CD4-positive, alpha-beta T cell treated with Interleukin-15 for 1 hour (primary cell): ENCODE measurements at places on chromosomes 1 and 21.

DNA sequence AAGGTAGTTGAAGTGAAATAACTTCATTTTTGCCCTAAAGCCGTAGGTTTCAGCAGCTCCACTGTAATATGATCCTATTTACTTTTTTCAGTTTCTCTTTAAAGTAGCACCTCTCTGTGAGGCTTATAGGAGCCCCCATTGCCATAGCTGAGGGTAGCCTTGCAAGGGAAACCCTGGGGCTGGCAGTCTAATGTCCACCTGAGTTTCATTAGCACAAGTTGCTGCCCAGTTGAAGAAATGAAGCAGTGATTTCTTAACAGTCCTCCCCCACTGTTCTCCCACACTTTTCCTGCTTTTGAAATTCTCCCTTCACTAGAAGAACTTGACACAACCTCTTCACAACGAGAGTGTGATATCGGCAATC is 1.5 kb downstream of the HMCN1 start:
- DNase-seq = no peak

DNA sequence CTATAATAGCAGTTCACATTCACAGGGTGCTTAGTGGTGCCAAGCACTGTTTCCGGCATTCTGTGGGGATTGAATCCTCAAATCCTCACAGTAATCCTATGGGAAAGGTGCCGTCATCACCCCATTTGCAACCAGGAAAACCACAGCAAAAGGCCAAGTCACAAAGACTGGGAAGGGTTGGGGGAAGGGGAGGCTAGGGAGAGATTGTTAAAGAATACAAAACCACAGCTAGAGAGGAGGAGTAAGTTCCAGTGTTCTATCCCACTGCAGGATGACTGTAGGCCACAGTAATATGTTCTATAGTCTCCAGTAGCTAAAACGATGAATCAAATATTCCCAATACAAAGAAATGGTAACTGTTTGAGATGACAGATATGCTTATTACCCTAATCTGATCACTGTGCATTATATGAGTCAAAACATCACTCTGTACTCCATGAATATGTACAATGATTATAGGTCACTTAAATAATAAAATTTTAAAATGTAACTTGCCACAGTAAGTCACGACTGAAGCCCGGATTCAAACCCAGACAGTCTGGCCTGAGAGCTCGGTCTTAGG is 256.8 kb downstream of the TOMM20 start:
- no peak for DNase-seq

GRCh38 chr1:74470251-74470650 is 42.2 kb downstream of the LRRC53 start:
- DNase-seq = no peak

DNA sequence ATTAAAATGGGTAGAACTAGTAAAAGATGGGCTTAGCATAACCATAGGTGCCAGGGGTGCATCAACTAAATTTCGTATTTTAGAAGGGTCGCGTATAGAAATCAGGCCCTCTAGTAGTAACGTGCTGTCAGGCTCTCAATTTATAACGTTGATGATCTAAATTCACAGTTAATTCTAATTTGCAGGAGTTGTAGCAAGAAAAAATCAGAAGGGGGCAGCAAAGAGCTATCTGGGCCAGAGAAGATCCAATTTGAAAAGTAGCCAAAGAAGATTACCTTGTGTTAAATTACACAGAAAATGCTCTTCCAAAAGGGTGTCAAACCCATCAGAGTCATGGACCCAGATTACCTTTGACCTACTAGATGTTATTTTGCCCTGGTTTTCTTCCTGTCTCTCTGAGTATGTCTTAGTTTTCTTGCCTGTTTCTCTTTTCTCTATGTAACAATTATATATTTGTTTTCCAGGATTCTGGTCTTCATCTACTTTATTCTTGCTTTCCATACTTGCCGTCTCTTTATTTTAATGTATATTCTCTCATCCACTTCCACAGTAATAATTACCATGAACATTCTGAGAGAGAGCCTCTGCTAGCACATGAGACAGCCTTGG is 1030.9 kb downstream of the AMY1C start:
- no peak for DNase-seq

GRCh38 chr1:29557701-29558600 is 321.6 kb downstream of the PTPRU start:
- DNase-seq = no peak

DNA sequence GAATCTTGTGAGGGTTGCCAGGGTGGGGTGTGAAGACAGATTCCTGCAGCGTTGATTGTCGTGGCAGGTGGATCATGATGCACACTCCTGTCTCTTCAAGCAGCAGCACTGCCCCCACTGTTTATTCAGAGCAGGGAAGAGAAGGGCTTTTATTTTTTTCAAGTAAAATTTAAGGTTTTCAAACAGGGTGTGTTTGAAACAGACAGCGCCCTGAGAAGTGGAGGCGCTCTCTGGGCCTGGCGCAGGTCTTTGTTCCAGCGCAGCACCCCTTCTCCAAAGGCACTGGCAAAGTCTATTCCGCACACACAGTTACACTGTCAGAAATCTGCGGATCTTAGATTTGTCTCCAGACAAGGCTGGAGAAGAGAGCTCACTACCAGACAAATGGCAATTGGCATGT is 7.0 kb downstream of the C1orf53 start:
- DNase-seq = no peak

DNA sequence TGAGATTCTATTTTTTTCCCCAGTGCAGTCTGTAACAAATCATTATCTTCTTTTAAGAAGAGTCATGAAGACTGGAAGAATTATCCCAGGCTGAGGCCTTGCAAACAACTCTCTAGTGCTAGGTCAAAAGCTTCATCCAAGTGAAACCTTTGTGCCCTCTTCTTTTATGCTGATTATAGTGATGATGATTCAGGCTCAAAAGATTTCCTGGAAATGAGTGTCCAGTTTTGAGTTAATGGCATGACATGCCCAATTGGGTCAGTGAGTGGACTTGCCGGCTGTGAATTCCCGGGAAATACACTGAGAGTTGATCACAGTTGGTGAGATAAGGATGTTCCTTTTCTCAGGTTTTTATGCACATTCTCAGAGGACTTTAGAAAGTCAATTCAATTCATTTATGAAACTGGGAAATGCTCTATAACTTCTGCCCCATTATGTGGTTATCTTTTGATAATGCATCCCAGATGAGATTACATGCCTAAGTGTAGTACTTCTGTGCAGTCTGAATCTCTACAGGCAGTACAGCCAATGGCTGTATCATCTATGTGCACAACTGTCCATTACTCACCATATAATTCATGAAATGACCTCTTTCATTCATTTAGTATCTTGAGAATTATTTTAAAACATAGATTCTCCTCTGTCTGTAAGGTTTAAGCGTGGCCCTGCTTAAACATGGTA is 66.2 kb downstream of the S1PR1 start:
- DNase-seq = no peak

DNA sequence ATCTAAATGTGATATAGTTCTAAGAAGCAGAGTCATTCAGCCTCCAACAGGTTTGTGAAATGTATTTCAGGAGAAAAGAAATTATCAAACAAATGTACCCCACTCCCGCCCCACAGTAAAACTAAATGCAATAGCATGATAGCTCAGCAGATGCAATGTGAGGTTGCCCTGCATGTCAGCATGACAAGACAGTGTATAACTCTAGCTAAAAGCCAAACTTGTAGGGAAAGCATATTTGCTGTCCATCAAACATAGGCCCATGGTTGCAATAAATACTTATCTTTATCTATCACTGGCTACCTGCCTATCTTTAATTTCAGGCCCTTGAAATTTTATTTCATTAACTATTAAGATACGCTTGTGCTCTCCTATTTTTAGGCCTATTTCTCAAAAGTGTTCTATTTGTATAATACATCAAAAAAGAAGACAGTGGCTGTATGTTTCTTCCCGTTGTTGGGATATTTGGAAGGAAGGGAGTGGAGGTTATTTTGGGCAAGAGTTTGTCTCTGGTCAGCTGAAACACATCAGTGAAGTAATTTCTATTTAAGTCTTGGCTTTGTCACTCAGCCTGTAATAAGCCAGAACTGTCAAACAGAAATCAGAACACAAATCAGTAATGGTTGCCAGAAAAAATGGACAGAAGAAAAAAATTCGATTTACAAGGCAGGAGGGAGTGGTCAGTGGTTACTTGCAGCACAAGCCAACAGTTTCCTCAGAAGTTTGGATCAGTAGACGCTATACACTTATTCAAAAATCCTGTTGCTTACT is 307.4 kb upstream of the ADGRL2 start:
- DNase-seq = no peak

DNA sequence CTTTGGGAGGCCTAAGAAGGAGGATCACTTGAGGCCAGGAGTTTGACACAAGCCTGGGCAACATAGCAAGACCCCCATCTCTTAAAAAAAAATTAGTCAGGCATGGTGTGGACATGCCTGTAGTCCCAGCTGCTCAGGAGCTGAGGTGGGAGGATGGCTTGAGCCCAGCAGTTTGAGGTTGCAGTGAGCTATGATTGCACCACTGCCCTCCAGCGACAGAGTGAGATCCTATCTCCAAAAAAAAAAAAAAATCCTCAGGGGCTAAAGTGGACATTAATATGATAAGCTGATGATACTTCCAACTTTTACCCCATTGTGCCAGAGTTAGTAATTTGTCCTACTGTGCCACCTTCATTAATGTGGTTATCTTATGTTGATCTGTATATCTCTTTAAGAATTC is 327.8 kb upstream of the FMN2 start:
- no peak for DNase-seq

DNA sequence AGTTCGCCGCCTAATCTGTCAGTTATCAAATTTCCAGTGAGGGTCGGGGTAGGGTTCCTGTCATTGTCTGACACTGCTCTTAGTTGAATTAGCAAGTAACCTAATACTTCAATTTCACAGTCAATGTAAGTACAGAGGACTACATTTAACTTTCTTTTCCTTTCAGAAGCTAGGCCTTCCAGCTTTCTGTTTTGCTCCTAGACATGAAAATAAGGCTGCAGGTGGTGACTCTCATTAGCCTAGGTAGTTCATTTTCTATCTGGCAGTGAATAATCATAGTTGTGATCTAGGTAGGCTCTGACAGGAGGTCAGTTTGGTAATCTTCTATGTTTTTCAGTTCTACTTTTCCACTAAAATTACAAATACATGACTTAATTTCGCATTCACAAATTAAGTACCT is 783.1 kb downstream of the MRPL39 start:
- DNase-seq = no peak

GRCh38 chr1:215082532-215083382 is at the start of gene KCNK2:
KCNK2 (plus strand) TSS chr1:215082737; CDS start chr1:215083386, 649 bp downstream.
- DNase-seq = no peak

DNA sequence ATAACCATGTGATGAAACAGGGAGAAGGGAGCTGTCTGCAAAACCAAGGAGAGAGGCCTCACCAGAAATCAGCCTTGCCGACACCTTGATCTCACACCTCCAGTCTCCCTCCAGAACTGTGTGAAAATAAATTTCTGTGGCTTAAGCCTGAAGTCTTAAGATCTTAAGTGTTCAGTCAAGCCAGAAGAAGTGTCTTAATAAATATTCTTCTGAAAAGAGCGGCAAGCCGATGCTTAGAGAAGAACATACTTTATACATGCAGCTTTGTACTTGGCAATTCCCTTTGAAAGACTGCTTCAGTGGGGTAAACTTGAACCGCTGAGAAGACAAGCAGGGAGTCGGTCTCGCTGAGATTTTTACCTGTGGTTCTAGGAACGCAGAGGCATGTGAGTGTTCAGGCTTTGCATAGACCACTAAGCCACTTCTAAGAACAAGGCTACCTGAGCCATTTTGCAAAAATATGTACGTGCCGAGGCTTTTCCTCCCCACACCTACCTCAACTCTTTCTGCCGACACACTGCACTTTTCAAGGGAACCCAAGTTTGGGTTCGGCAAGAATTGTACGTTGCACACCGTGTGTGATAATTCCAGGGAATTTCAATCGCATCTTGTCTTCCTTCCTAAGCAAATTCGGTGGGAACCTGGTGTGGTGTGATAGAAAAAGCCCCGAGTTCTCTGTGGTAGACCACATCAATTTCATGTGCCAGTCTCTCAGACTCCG is 3.4 kb downstream of the RUNX1 start:
- DNase-seq = peak; percentile 70

GRCh38 chr1:86646256-86646655 is 58.1 kb upstream of the SH3GLB1 start:
- DNase-seq = no peak

DNA sequence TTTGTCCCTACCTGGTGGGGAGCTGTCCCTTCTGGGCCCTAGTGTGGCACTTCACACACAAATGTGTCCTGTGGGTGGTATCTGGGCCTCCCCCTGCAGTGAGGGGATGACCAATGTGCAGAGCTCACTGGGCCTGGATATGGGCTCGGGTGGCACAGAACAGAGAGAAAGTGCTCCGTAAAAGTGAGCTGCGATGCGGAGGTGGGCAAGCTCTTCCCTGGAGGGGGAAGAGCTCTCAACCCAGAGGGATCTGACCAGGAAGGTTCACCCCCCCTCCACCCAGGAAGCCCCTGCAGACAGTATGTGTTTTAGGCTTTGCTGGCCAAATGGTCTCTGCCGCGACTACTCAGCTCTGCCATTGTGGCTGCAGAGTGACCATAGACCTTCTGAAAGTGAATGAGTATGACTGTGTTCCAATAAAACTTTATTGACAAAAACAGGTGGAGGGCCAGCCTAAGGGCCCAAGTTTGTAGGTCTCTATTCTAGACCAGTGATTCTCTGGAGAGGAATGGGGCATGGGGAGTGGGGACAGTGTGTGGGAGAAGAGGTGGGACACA is 8.6 kb upstream of the ITGB2 start:
- no peak for DNase-seq

DNA sequence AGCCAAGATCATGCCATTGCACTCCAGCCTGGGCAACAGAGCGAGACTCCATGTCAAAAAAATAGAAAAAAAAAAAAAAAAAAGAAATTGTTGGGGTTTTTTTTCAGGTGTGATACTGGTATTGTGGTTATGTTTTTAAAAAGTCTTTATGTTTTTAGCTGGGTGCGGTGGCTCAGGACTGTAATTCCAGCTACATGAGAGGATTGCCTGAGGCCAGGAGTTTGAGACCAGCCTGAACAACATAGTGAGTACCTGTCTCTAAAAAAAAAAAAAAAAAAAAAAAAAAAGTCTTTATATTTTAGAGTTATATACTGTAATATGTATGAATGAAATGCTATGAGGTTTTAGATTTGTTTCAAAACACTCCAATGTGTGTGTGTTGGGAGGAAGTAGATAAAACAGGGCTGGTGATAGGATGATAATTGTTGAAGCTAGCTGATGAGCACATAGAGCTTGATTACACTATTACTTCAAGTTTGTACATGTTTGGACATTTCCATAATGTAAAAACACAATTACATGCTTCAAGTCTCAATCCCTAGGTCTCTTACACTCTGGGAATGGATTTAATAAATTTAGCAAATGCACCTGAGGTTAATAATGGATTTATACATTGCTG is 30.2 kb upstream of the ATP5PO start:
- no peak for DNase-seq

DNA sequence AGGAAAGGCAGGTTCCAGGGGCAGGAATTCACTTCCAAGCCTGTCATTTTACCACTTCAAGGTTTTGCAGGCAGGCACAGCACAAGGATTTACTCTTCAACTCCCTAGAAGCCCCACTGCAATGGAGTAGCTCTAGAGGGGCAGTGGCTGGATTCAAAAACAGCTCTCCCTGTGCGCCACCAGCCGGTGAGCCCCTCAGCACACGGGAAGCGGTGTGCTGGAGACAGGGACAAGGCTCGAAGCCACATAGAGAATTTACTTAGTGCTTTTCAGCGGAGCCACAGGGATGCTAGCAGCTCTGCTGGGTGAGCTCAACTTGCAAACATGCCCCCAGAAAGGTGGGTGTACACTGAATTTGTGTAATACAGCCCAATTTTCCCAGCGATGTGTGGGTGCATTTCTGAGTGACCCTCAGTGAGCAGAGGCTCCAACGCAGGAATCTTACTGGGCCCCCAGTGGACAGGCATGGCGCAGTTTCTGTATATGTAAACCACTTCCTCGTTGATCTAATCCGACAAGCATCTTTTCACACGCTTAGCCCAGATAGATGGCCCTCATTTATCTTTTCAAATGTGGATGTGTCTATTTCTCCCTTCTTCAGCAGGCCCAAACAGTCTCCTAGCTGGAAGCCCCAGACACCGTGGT is 10.9 kb downstream of the VWA5B1 start:
- DNase-seq = no peak
